ENCODE measurements at places on chromosomes 1 and 21.

- DNase-seq, result no peak
Observed at GRCh38 chr21:42091899-42092508, 20.9 kb downstream of the UMODL1 start.

GRCh38 chr1:33255347-33256220 is 708 bp upstream of the ZNF362 start:
- DNase-seq, result peak; percentile 9

- DNase-seq, result no peak
Observed at GRCh38 chr1:27116697-27117096, 38.2 kb downstream of the SLC9A1 start.

DNA sequence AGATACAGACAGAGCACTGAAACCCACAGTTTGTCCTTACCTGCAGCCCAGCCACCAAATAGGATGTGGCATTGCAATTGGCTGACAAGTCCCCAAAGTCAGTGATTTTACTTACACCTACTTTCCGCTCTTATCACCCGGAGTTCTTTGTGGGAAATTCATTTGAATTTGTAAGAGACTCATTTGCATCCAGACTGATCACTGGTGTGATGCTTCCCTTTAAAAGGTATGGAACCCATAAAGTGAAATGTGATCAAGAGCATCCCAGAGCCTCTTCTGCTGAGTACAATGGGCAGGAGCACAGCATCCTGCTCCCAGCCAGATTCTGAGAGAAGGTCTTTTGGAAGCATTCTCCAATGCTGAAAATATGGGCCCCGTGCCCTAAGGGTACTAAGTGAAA is 161.4 kb downstream of the DAB1 start:
- DNase-seq, result no peak

DNA sequence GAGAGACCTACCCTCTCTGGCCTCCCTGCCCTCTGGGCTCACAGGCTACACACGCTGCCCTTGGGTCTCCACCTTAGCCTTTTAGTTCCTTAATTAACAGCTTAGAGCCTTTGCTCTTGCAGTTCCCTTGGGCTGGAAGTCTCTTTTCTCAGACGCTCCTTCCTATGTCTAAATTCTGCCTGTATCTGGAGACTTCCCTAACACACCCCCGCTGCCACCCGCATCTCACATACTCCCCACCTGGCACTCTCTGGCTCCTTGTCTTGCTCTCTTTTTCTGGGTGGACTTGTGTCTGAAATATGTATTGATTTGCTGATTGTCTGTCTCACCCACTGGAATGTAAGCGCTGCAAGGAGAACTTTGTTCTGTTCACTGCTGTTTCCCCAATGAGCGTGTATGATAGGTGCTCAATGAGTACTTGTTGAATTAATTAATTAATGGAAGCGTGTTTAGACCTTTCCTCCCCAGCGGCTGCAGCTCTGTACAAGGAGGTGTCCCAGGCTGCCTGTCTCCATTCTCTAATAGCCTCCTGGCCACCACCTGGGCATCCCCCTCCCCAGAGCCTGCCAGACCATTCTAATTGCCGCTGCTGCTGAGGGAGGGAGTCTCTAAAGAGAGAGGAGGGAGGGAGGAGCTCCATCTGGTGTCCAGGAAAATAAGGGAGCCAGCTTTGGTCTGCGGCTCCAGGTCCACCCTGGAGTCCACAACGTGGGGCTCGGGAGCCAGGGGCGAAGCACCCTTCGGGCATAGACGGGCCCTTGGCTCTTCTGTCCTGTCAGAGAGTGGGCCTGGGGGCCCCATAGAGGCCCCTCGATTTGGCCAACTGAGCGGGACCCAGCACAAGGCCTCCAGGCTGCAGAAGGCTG is 95.4 kb downstream of the RNF220 start:
- DNase-seq, result no peak

DNA sequence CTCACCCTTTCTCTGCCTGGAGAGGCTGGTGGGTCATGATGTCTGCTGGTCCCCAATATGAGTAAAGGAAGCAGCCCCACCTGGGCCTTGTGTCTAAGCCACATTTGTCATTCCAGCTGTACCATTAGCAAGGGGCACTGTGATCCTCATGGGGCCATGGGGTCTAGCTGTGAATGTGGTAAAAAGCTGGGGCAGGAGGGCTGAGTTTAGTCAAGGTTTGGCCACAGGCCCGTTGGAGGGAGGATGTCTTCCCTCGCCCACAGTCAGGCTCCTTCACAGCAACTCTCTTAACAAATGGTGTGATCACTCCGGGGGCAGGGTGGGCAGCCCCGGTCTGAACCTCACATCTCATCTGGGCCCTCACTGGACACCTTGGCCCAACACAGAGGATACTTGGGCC is 115.4 kb downstream of the DMRTB1 start:
- no peak for DNase-seq

DNA sequence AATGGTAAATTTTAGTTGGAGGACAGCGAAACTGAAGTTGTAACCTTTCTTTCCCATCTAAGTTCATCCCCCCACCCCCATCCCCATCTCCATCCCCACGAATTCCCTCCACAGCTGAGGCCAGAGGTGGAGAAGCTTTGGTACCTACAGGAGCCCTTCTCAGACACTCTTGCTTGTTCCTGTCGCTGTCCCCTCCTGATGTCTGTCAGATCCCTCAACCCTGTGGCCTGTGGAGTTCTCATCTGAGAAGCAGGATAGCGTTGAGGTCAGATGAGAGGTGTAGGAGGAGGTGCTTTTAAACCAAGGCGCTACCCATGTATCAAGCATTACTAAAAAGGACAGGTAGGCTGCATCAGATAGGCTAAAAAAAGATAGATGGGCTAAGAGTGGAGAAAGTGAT is 769 bp downstream of the NTPCR start:
- DNase-seq, result no peak

GRCh38 chr21:15788847-15789523 is 59.2 kb downstream of the USP25 start:
- no peak for DNase-seq

- no peak for DNase-seq
Observed at GRCh38 chr1:103582464-103582863, 11.1 kb downstream of the AMY2B start.

GRCh38 chr1:202645097-202645476 is 65.2 kb downstream of the SYT2 start:
- DNase-seq, result no peak

- no peak for DNase-seq
Observed at GRCh38 chr1:62025154-62025553, 169.5 kb upstream of the L1TD1 start.

DNA sequence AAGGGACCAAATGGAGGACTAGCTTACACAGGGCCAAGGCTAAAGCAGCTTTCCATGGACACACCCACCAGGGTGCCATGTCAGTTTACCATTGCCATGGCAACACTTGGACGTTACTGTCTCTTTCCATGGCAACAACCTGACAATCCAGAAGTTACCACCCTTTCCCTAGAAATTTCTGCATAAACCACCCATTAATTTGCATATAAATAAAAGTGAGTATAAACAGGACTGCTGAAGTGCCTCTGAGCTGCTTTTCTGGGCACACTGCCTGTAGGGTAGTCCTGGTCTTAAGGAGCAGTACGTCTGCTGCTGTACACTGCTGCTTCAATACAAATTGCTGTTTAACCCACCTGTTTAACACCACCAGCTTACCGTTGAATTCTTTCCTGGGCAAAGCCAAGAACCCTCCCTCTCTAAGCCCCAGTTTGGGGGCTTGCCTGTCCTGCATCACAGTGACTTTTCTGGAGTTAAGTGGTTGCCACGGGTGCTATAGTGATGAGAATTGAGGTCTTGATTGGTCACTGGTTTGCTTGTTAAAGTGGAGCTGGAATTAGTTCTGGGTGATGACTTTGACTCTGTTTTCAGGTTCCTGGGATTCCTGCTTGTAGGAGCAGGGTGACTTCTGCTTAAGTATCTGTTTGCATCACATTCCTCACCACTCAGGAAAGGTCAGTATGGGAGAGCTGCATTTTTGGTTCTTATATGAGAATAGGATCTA is 83.2 kb downstream of the CLDN17 start:
- DNase-seq, result no peak
